ENCODE measurements at places on chromosomes 12 and 14.

DNA sequence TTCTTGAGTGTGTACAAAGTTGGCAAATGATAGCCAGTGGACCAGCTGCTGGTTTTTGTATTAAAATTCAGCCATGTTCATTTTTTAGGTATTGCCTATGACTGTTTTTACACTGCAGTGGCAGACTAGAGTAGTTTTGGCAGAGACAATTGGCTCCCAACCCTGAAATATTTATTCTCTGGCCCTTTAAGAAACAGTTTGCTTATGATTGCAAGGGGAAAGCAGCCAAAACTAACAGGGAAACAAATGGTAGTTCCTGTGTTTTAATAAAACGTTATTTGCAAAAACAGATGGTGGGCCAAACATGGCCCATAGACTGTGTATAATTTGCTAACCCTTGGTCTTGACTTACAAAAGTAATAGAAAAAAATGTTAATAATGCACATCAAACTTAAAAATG, 110.2 kb downstream of the ALX1 start:
- no peak for DNase-seq

GRCh38 chr14:76762411-76763095, 1.3 kb downstream of the VASH1 start:
- no peak for DNase-seq

DNA sequence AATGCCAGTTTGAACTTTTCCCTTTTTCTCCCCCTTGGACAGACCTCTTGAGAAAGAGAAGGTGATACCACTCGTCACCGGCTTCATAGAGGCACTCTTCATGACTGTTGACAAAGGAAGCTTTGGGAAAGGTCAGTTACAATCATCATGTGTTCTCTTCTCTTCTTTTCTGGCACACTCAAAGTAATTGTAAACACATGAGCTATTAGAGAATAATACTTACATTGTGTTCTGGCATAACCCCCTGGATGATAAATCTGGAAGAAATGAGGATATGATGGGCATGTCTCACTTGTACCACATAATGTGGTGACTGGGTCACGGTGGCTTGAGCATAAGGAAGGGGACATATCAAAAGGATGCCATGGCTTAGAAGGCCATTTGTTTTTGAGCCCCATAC, 20.0 kb downstream of the UTP20 start:
- DNase-seq: no peak

GRCh38 chr12:114982760-114983159, 298.8 kb upstream of the TBX3 start:
- no peak for DNase-seq

DNA sequence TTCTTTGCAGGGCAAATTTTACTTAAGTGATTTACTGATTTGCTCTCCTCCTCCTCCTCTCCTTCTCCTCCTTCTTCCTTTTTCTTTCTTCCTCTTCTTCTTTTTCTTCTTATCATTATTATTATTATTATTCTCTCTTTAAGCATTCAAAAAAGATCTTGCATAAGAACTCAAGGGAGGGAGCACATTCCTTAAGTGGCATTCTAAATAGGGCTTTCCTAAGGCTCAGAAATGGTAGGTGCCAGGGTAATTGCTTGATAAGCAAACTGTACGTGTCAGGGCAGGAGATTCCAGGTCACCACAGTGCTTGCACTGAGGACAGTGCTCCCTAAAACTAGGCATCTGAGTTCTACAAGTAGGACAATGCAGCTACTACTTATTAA, 92.4 kb downstream of the SPTSSA start:
- DNase-seq: no peak

- no peak for DNase-seq
Measured at GRCh38 chr12:55258303-55258702, 13.9 kb downstream of the OR6C74 start.

- no peak for DNase-seq
Measured at GRCh38 chr14:87630846-87631245, 362.1 kb downstream of the GALC start.

DNA sequence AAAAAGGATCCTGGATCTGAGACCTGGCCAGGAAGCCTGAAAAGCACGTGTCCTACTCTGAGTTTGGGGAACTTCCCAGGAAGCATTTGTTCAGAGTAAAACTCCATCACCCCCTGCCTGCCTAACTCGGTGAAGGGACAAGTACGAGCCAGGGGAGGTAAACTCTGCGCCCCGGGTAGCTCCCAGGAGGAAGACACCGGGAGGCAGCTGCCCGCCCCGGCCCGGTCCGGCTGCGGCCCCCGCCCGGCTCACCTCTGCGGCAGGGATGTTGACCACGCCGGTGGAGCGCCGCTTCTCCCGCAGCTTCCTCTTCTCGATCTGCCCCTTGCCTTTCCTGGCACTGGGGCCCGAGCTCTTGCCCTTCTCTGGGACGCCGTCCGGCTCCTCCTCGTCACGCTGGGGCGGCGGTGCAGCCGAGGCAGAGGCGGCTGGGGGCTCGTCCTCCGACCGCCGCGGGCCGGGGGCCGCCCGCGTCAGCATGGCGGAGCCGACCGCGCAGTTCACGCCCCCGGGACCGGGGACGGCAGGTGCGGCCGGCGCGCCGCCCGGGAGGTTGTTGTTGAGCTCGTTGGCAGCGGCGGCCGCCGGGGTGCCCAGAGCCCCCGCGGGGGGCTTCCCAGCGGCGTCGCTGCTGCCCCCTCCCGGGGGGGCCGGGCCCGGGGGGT, 1.2 kb downstream of the PAWR start:
- DNase-seq: no peak

GRCh38 chr12:80776706-80777105, 60.0 kb downstream of the MYF5 start:
- no peak for DNase-seq

- DNase-seq: no peak
Measured at GRCh38 chr12:72133497-72134055, 138.6 kb upstream of the TRHDE start.

- no peak for DNase-seq
Measured at GRCh38 chr14:53247596-53248370, 94.7 kb upstream of the DDHD1 start.

GRCh38 chr12:97716356-97716755, 253.8 kb downstream of the RMST start:
- DNase-seq: no peak
